ENCODE measurements at places on chromosomes 1 and 21.

GRCh38 chr1:80799457-80799856 is 1001.3 kb upstream of the ADGRL2 start:
- H3K27ac ChIP-seq = no peak overlapping the region
- no peaks in the 10 kb centered on the region for H3K27me3 ChIP-seq
- DNase-seq = no peak
- H3K4me3 ChIP-seq = no peak overlapping the region
- H3K4me1 ChIP-seq = no peaks in the 10 kb centered on the region

GRCh38 chr1:1891349-1892078 is 627 bp upstream of the GNB1 start:
- peak overlapping the region; percentile 87 for H3K27ac ChIP-seq
- DNase-seq = peak; percentile 70
- peaks cover 3% of the 10 kb centered on the region for H3K27me3 ChIP-seq
- H3K36me3 ChIP-seq = peaks cover 15% of the 10 kb centered on the region

DNA sequence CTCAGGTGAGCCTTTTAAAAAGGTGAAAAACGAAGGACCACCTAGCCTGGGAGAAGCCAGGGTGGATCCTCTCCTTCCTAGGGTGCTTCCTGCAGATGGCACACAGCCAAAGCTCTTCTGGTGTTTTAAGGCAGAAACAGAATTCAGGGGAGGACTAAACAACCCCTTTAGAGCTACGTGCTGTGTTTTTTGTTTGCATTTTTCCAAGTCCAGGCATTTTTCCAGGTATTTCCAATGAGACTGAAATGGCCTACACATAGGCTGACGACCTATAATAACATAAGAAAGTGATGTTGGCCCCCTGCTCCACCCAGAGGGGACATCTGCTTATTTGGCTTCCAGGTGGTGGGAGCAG is 83.8 kb downstream of the CAPZB start:
- no peak overlapping the region for H3K4me3 ChIP-seq
- no peak for DNase-seq
- H3K27me3 ChIP-seq = no peaks in the 10 kb centered on the region
- H3K36me3 ChIP-seq = peaks cover 22% of the 10 kb centered on the region

DNA sequence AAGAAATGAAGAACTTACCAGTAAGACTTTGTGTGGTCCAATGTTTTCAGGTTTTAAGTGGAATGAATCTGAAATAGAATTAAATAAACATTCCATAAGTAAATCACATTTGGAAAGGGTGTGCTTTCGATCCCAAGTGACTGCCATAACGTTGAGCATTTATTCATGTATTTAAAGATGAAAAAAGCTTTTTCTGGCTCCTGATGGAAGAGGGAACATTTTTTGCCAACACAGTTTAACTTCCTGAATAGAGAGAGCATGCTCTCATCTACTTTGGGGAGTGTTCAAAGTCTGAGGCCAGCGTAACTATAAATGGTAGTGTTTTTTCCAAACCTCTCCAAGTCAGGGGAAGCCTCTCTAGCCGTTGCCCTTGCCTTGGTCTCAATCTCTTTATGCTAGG is 55.8 kb downstream of the GNG12 start:
- H3K27me3 ChIP-seq = peaks cover 22% of the 10 kb centered on the region
- H3K27ac ChIP-seq = no peak overlapping the region
- DNase-seq = no peak
- no peaks in the 10 kb centered on the region for H3K36me3 ChIP-seq
- no peaks in the 10 kb centered on the region for H3K4me1 ChIP-seq

GRCh38 chr1:57591842-57592241 is 168.0 kb upstream of the DAB1 start:
- no peak for DNase-seq
- H3K4me1 ChIP-seq = no peaks in the 10 kb centered on the region
- H3K36me3 ChIP-seq = no peaks in the 10 kb centered on the region
- no peak overlapping the region for H3K27ac ChIP-seq

- no peak for DNase-seq
- peaks cover 21% of the 10 kb centered on the region for H3K4me1 ChIP-seq
- no peak overlapping the region for H3K4me3 ChIP-seq
- no peaks in the 10 kb centered on the region for H3K36me3 ChIP-seq
These were observed 2.5 kb upstream of the ELAVL4 start for GRCh38 chr1:50106095-50106761.

DNA sequence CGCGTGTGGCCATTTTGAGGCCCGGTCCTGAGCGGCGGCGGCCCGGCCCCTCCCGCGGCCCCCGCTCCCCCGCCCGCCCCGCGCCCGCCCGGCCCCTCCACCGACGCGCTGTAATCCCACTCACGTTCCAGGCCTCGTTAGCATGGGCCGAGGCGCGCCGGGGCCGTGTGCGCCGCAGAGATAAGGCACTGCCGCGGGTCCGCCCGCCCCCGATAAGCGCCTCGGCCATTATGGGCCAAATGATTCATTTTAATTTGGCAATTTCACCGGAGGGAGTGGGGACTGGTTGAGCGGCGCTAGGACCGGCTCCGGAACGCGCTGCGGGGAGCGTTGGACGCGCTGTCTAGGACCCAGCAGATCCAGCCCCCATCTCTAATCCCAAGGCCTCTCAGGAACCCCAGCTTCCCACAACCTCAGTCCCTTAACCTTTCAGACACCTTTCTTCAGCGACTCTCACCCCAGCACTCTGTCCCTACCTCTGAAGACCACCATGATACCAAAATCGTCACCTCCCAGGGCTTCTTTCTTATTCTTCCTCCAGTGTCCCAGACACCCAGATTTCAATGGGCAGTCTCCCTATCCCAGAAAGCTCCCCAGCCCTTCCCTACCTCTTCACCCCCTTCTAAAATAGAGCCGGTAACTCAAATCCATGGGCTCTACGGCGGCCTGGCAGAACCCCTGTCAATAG is at the start of gene TAL1:
TAL1 (minus strand) TSS at position 39 of the 688 bp plus-strand sequence. CDS start 6,337 bp downstream, outside the sequence.
- peak within 1 kb of the TSS; percentile 77 for H3K4me3 ChIP-seq
- no peak for DNase-seq

DNA sequence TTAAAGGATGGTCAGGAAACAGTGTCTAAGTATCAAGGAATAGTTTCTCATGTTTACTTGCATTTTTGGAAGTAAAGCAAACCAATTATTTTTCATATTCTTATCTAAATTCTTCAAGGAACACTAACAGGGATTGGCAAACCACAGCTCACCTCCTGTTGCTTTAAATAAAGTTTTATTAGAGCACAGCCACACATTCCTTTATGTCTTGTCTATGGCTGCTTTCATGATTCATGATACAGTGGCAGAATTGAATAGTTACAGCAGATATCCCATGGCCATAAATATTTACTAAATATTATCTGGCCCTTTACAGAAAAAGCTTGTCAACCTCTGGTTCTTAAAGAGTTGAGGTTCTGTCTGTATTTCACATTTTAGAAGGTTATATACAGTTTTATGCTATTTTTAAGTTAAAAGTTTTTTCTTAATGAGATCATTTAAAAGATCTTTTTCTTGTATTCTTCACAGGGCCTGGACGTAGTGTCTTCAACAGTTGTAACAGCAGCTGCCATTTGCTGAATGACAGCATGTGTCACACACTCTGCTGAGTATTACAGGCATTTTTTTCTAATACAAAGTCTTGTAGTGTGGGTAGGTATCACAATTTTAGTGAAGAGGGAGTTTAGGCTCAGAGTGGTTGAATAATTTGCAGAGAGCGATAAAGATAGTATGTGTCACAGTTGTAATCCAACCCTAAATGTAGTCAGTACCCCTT is 2.6 kb downstream of the ZNF691 start:
- no peak overlapping the region for H3K4me3 ChIP-seq
- DNase-seq = no peak
- peaks cover 49% of the 10 kb centered on the region for H3K36me3 ChIP-seq
- no peak overlapping the region for H3K27ac ChIP-seq
- H3K27me3 ChIP-seq = no peaks in the 10 kb centered on the region

- H3K27ac ChIP-seq = no peak overlapping the region
- peaks cover 6% of the 10 kb centered on the region for H3K36me3 ChIP-seq
- H3K4me1 ChIP-seq = peaks cover 32% of the 10 kb centered on the region
- no peak overlapping the region for H3K4me3 ChIP-seq
- no peak for DNase-seq
These were observed 103.2 kb downstream of the RGL1 start for GRCh38 chr1:183908079-183908478.

- no peak for DNase-seq
- no peak overlapping the region for H3K4me3 ChIP-seq
- no peak overlapping the region for H3K27ac ChIP-seq
- H3K36me3 ChIP-seq = no peaks in the 10 kb centered on the region
These were observed 146.1 kb upstream of the FGGY start for GRCh38 chr1:59150577-59151386.

GRCh38 chr21:16908077-16908476 is 604.8 kb upstream of the CXADR start:
- no peak for DNase-seq
- no peak overlapping the region for H3K27ac ChIP-seq
- H3K4me3 ChIP-seq = no peak overlapping the region
- no peaks in the 10 kb centered on the region for H3K36me3 ChIP-seq
- no peaks in the 10 kb centered on the region for H3K27me3 ChIP-seq

DNA sequence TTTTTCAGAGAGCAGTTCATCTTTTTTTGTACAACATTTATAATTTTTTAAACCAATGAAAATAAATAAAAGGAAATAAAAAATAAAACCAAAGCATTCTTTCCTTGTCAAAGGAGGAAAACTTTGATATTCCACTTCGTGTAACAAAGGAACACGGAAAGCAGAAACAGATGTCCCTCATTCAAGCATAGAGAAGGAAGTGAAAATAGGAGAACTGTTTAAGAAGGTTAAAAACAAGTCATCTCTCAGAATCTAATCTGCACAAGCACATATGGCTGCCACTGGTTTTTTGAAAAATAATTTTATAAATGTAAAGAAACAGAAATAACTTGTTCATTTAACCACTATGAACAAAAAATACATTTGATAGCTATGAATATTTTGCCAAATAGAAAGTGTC is 35.9 kb upstream of the ZNF644 start:
- no peak overlapping the region for H3K4me3 ChIP-seq
- DNase-seq = no peak
- H3K27ac ChIP-seq = no peak overlapping the region
- H3K27me3 ChIP-seq = peaks cover 11% of the 10 kb centered on the region

DNA sequence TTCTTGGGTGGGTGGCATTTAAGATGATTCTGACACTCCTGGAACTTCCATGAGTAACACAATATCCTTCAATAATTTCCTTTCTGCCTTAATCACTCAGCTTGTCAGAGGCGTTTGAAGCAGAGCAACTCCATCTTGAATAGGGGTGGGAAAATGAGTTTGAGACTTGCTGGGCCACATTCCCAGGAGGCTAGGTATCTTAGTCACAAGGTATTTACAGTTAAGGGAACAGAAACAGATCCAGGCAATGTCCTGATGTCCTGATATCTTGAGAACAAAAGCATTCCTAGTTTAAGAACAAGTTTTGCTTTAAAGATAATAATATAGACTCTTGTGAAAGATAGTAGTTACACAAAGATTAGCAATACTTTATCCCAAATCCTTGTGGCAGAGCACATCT is 76.6 kb upstream of the KIAA0040 start:
- H3K36me3 ChIP-seq = no peaks in the 10 kb centered on the region
- H3K4me1 ChIP-seq = peaks cover 7% of the 10 kb centered on the region
- H3K27me3 ChIP-seq = peaks cover 3% of the 10 kb centered on the region
- no peak overlapping the region for H3K4me3 ChIP-seq
- no peak for DNase-seq
- no peak overlapping the region for H3K27ac ChIP-seq

DNA sequence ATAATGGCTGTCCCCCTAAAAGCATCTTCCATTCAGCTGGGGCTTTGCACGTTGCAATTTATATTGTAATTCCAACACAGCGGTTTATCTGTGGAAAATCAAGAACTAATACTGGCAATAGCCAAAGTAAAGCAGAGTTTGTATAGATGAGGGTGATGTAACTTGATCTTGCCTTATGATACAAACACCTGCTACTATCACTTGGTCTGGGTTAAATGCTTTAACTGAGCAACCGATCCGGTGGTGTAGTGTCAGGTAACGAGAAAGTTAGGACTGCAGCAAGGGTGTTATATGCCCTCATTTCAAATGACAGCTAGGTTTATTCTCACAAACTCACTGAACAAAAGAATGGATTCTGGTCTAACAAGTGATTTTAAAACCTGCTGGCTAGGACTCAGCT is 47.3 kb upstream of the PLPPR4 start:
- H3K27ac ChIP-seq = no peak overlapping the region
- H3K36me3 ChIP-seq = no peaks in the 10 kb centered on the region
- peaks cover 3% of the 10 kb centered on the region for H3K27me3 ChIP-seq
- no peaks in the 10 kb centered on the region for H3K4me1 ChIP-seq
- no peak for DNase-seq

- H3K4me3 ChIP-seq = no peak overlapping the region
- no peak overlapping the region for H3K27ac ChIP-seq
- no peaks in the 10 kb centered on the region for H3K36me3 ChIP-seq
These were observed 45.2 kb upstream of the SSX2IP start for GRCh38 chr1:84735483-84735882.

- H3K4me1 ChIP-seq = peaks cover 2% of the 10 kb centered on the region
- no peak for DNase-seq
- peaks cover 11% of the 10 kb centered on the region for H3K36me3 ChIP-seq
- H3K27me3 ChIP-seq = no peaks in the 10 kb centered on the region
- no peak overlapping the region for H3K4me3 ChIP-seq
These were observed 80.2 kb downstream of the RABGAP1L start for GRCh38 chr1:174239541-174239940.

DNA sequence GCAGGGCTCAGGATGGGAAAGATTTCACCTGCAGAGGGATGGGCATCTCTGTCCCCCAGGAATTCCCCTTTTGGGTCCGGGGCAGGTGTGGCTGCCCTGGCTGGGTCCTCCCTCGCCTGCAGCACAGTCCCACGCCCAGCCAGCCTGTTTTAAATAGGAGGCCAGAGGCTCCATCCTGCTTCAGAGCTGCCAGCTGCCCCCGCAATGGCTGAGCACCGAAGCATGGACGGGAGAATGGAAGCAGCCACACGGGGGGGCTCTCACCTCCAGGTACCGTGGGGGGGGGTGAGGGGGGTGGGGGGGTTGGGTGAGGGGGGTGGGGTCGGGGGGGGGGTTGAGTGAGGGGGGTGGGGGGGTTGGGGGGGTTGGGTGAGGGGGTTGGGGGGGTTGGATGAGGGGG is 3.6 kb downstream of the SCNN1D start:
- no peaks in the 10 kb centered on the region for H3K36me3 ChIP-seq
- H3K27ac ChIP-seq = no peak overlapping the region
- no peaks in the 10 kb centered on the region for H3K27me3 ChIP-seq

- H3K36me3 ChIP-seq = no peaks in the 10 kb centered on the region
- no peak overlapping the region for H3K4me3 ChIP-seq
- H3K4me1 ChIP-seq = no peaks in the 10 kb centered on the region
- DNase-seq = no peak
- no peak overlapping the region for H3K27ac ChIP-seq
These were observed 88.9 kb downstream of the CRB1 start for GRCh38 chr1:197356723-197357533.

DNA sequence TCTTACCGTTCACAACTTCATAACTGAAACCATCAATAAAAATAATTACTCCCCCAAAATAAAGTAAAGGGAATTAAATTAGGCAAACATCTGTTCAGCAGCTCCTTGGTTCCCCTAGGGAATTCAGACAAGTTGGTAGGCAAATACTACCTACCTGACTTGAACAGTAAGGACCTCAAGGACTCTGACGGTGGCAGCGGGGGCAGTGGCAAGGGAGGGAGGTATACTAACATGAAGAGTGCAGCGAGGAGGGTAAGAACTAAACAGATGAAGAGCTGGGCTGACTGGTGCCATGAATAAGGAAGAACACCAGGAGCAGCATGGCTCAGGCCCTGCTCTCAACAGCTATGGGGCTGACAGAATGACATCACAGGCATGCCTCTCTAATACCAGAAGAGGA is 33.1 kb downstream of the MTOR start:
- H3K27me3 ChIP-seq = no peaks in the 10 kb centered on the region
- no peak overlapping the region for H3K27ac ChIP-seq
- H3K36me3 ChIP-seq = peaks cover 51% of the 10 kb centered on the region
- no peak for DNase-seq
